ENCODE measurements at places on chromosomes 3 and 15.

DNA sequence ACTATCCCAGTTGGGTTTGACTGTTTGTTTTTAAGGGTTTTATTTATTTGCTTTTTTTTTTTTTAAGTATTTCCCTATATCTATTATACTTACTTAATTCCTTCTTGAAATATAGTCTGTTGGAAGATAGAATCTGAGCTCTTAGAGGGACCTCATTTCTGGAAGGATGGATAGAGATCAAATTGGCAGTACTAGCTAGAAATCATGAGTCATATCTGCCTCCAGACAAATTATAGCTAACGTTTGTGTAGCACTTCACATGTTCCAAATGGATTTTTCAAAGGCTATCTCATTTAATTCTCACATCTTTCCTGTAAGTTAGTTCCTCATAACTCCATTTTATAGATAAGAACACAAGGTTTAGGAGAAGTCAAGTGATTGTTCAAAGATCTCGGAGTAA, 384.7 kb downstream of the ZIC1 start:
- DNase-seq: no peak

DNA sequence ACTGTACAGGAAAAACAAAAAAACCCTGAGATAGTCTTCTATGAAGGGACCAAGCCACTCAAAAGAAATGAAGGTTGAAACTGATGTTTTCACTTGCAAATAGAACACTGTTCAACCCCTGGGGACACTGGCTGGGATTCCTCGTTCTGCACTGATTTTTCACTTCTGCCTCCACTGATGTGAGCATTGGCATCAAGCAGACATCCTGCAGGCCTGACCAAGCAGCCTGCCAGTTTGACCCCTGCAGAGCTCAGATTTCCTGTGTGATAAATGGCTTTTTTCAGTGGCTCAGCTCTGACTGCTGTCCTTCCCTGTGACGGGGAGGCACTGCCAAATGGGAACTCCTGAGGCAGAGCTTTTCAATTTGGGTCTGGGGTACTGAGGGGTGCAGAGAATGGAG, 50.0 kb downstream of the RASGRP1 start:
- DNase-seq: no peak

DNA sequence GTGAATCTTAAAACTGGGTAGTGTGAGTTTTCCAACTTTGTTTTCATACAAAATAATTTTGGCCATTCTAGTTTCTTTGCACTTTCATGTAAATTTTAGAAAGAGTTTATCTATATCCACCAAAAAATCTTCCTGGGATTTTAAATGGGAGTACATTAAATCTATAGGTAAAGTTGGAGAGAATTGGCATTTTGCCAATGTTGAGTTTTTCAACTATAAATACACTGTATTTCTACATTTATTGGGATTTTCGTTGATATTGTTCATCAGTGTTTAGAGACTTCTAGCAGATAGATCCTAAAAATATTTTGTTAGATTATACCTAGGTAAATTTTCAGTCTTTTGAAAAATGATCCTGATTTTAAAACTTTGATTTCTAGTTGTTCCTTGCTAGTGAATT, 83.1 kb upstream of the CCDC54 start:
- no peak for DNase-seq

GRCh38 chr15:59680346-59680745, 8.8 kb downstream of the BNIP2 start:
- DNase-seq: no peak

- DNase-seq: peak; percentile 45
These were observed 634 bp downstream of the MINDY2 start for GRCh38 chr15:58771621-58772250.

- DNase-seq: no peak
These were observed 549.5 kb upstream of the GOLIM4 start for GRCh38 chr3:168645180-168645579.

- DNase-seq: no peak
These were observed 203.0 kb upstream of the PDZRN3 start for GRCh38 chr3:73827725-73828211.

DNA sequence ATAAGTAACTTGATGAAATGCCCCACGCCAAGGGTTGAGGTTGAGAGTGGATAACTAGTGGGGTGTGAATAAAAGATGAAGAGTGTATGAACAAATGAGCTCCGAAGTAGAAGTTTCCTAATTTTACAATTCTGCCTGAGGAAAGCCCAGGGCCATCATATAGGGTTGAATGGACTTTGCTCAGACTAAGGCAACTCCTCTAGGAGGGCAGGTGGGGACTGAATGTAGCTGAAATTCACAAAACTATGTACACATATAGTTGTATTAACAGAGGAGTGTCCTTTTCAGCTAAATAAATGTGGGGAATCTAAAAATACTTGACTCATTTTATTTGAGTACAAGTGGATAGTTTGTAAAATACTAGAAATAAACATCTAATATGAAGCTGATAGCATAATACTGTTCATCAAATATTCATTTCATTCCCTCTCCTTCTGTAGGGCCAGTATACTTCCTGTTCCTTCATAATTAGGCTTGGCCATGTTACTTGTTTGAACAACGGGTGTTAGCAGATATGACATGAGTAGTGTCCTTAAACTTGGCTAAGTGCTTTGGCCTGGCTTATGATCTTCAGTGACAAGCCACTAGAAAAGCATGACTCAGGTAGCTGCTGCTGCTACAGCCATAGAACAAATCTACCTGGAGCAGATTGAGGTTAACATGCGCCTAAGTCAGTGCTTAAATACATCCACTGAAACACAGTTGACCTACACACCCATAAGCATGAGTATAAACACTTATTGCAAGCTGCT, 26.5 kb downstream of the PLSCR1 start:
- DNase-seq: no peak

- DNase-seq: no peak
These were observed 27.2 kb downstream of the SYNM start for GRCh38 chr15:99132122-99132521.

GRCh38 chr3:163838769-163839168, 1239.5 kb downstream of the SI start:
- no peak for DNase-seq

DNA sequence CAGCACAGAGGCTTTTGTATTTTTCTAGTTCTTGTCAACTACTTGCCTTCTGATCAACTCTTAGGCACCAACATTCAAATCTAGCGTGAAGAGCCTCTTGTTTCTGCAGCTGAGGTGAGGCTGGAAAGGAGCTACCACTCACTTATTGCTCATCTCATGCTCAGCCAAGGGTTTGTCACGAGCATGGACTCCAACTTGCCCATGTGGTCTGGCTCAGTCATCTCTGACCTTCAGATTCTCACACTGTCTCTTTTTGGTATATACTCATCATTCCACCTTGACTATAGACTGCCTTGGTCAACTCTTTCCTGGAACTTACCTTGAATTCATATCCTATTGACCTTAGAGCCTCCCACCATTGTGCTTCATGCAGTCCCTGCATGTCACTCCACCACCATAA, 5.2 kb upstream of the GJD2 start:
- DNase-seq: no peak

GRCh38 chr3:58116985-58117384, 93.8 kb downstream of the DNASE1L3 start:
- DNase-seq: no peak

GRCh38 chr3:31571325-31571724, 38.6 kb downstream of the STT3B start:
- DNase-seq: no peak

GRCh38 chr15:70505411-70505919, 257.9 kb downstream of the UACA start:
- no peak for DNase-seq

DNA sequence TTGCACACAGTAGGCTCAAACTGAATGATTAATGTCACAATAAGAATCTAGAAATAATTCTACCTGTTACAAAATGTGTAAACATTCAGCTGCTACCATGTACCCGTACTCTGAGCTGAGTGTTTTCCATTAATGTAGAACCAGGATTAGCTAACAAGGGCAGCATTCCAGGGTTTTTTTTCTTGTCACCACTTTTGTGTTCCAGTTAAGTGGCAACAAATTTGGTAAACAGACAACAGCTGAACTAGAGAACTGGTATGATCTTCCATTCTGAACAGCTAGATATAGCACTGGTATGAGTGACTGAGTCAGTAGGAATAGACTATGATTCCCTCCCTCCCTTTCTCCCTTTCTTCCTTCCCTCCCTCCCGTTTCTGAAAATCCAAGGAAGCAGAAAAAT, 229.4 kb downstream of the CD47 start:
- DNase-seq: no peak

DNA sequence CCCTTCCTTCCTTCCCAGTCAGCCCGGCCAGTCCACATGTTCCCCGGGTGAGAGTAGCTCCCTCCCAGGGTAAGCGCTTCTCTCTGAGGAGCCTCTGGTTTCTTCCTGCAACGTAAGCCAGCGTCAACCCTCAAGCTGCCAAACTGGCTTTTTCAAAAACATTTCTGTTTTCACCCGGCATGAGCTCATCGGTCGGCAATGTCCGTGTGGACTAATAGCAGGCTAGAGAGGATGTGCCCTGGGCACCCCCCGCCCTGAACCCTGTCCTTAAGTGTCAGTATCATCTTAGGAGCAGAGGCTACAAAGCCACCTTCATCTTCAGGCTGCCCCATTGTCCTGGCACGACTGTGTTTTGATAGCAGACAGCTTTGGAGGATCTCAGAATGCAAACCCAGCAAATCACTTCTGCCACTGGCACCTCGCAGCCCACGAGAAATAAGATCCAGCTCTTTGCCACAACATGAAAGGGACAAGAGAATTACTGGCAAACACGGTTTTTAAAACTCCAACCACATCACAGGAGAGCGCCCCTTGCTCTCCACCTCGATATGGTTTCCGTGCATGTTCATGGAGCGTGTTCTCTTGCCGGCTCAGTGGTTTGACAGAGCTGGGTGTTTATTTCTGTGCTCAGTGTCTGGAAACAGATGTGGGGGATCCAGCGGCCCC, 9.9 kb downstream of the ALDH1A3 start:
- DNase-seq: peak; percentile 67

DNA sequence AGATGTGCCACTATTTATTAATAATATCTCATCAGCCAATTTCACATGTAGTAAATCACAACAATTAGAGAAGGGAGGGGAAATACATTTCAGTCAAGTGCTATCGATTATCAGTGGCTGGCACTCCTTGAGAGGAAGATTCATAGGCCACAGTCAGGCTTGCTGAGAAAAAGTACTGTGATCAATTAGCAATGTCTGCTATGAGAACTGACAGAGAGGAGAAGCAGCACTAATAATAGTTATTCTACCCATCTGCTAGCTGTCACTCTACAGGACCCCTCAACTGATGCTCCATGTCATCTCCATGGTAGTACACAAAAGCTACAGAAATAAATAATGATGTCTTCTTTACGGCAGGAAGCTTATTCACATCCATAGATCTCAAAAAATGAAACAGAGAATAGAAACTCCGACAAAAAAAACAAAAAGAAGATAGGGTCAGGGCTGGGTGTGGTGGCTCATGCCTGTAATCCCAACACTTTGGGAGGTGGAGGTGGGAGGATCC, 351.3 kb downstream of the FOXP1 start:
- no peak for DNase-seq

Measured in femur (tissue), 1 donor.